Activated naive CD4-positive, alpha-beta T cell treated with anti-CD3 and anti-CD28 coated beads for 36 hours (primary cell): ENCODE measurements at places on chromosomes 11 and 22. TPM values are rescaled to one million over a fixed set of nuclear protein-coding genes. Genes with fewer than 3 reads are reported as not detected.

DNA sequence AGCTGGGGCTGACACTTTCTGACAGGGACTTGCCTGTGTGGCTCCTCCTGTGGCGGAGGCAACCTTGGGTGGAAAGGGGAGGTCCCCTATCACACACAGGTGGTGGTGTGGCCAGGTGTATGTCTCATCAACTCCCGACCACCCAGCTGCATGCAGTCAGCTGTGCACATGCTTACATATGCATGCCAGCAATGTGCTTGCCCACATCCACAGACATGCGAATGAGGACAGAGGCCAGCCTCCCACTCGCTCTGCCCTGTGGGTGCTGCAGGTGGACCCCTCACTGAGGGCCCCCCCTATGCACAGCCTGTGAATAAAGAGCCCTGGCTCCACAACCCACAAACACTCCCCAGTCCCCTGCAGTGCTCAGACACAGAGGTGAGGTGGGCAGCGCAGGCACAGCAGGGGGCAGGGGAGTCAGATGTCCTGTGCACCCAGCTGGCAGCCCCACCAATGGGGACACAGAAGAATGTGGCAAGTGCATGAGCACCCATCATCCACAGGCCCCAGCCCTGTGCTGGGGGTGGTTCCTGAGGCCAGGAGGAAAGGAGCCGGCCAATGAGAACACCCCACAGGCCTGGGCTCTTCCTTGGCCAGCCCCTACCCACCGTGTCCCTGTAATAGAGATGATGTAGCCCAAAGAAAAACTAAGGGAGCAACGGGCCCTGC is 9.5 kb downstream of the GNB1L start:
- peak; percentile 32 for DNase-seq

Gene CRACR2B
- 0.32 TPM for total RNA-seq

- no peak for DNase-seq
These were observed 5.9 kb upstream of the RAC2 start for GRCh38 chr22:37249986-37250385.

GRCh38 chr11:72965672-72966071 is 151.5 kb downstream of the ATG16L2 start:
- no peak for DNase-seq
